CD8-positive, alpha-beta memory T cell (primary cell): ENCODE measurements at places on chromosomes 2 and 18.
A peak's percentile ranks its signal among the peaks of the same experiment; 100 is the strongest.

GRCh38 chr2:228535396-228535795 lies 353.9 kb upstream of the SPHKAP start:
- no peak for DNase-seq
- H3K4me3 ChIP-seq, result no peak overlapping the region
- H3K4me1 ChIP-seq, result no peaks in the 10 kb centered on the region
- H3K27ac ChIP-seq, result no peak overlapping the region

DNA sequence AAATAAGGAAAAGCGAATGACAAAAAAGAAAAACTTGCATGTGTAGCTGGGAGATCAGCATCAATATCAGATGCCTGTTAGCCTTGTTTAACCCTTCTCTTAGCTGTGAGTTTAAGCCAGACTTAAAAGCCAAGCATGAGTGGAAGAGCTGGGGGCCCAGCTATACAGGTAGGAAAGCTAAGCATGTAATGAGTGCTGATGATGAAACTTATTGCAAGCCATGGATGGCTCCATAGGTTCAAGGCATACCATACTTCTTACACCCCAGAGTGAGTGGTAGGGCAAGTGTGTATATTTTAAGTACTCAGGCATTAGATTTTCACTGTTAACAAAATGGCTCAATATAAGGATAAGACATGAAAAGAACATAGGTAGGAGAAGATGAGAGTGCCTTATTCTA lies 28.0 kb downstream of the RBBP8 start:
- H3K4me3 ChIP-seq, result no peak overlapping the region
- H3K27ac ChIP-seq, result no peak overlapping the region
- no peaks in the 10 kb centered on the region for H3K36me3 ChIP-seq
- no peaks in the 10 kb centered on the region for H3K4me1 ChIP-seq
- no peak for DNase-seq

DNA sequence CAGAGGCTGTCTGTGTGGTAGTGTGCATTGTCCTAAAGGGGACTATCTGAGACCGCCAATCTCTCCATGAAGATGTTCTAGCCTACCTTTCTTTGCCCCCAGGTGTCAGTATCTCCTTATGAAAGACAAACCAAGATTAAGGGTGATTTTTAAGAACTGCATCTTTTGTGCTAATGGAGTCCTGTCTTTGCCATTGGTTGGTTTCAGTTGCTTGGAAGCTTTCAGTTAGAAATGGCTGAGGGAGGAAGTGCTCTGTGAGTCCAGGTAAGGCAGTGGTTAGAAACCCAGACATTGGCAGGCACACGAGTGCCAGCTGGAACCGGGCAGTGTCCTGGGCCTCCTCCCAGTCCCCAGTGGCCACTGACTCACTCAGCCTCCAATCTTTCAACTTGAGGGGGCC lies 111.3 kb downstream of the DOCK10 start:
- no peak overlapping the region for H3K27ac ChIP-seq
- DNase-seq, result no peak
- H3K4me3 ChIP-seq, result peak overlapping the region; percentile 33
- H3K27me3 ChIP-seq, result no peaks in the 10 kb centered on the region

GRCh38 chr2:216413882-216414281 lies 1.6 kb downstream of the SMARCAL1 start:
- peaks cover 8% of the 10 kb centered on the region for H3K4me1 ChIP-seq
- H3K27me3 ChIP-seq, result no peaks in the 10 kb centered on the region
- H3K27ac ChIP-seq, result no peak overlapping the region
- DNase-seq, result no peak
- H3K4me3 ChIP-seq, result no peak overlapping the region

GRCh38 chr2:183250472-183250871 lies 126.2 kb downstream of the NUP35 start:
- H3K27me3 ChIP-seq, result no peaks in the 10 kb centered on the region
- no peak overlapping the region for H3K4me3 ChIP-seq
- no peaks in the 10 kb centered on the region for H3K4me1 ChIP-seq
- no peaks in the 10 kb centered on the region for H3K36me3 ChIP-seq
- no peak overlapping the region for H3K27ac ChIP-seq

DNA sequence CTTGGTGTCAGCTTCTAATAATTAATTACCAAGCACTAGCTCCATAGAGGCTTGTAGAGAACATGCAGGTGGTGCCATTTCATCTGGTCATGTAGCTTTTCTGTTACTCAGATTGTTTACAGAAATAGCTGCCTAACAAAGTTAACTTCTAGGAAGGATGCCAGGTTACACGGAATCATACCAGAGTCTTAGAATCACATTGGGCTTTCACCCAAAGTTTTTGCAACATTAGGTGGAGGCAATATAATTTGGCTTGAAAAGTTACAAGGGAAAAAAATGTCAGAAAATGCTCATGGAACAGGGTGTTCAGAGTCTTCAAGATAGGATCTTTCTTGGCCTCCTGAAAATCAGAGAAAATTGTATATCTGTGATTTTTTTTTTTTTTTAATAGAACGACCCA lies 135.6 kb downstream of the ARHGAP15 start:
- H3K27me3 ChIP-seq, result no peaks in the 10 kb centered on the region
- peaks cover 50% of the 10 kb centered on the region for H3K4me1 ChIP-seq
- H3K36me3 ChIP-seq, result no peaks in the 10 kb centered on the region
- DNase-seq, result no peak
- H3K27ac ChIP-seq, result no peak overlapping the region

DNA sequence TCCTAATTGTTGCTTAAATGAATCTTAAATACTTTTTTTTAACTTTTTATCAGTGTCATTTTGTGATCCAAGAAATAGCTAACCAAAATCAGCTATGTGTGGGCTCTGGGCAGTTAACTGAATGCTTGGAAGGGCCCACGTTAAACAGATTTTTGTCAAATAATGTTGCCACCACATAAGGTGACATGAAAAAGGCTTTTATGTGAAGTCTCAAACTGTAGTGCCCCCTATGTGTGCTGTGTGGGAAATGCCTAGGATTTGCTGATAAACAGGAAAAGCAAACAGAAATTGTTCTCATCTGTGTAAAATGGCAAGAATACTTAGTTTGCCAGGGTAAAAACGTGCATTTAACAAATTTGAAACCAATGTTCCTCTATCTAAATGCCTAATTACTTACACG lies 242.2 kb downstream of the ZNF516 start:
- H3K27ac ChIP-seq, result no peak overlapping the region
- no peaks in the 10 kb centered on the region for H3K27me3 ChIP-seq
- no peaks in the 10 kb centered on the region for H3K4me1 ChIP-seq
- no peak for DNase-seq
- H3K36me3 ChIP-seq, result no peaks in the 10 kb centered on the region

DNA sequence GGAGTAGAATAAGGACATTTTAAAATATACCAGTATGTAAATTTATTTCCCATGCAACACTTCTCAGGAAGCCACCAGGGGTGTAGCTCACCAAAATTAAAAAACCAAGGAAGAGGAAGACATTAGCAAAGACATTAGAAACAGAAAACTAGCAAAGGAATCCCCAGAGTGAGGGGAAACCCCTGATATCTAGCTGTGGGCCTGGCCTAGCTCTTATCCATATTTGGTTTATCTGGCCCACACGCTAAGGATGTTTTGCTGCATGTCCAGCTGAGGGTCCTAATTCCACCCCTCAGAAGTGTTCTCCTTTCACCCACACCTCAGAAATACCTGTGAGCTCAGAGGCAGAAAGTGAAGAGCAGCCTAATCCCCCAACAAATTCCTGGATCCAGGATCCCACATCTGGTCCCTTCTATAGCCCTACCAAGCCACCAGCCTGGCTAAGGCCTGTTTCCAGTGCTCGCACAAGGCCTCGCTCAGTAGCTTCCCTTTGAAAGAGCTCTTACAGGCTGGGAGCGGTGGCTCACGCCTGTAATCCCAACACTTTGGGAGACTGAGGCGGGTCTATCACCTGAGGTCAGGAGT lies 17.4 kb downstream of the OSBPL1A start:
- H3K27ac ChIP-seq, result no peak overlapping the region
- no peak overlapping the region for H3K4me3 ChIP-seq
- H3K4me1 ChIP-seq, result no peaks in the 10 kb centered on the region
- H3K27me3 ChIP-seq, result no peaks in the 10 kb centered on the region
- no peaks in the 10 kb centered on the region for H3K36me3 ChIP-seq
- DNase-seq, result no peak

DNA sequence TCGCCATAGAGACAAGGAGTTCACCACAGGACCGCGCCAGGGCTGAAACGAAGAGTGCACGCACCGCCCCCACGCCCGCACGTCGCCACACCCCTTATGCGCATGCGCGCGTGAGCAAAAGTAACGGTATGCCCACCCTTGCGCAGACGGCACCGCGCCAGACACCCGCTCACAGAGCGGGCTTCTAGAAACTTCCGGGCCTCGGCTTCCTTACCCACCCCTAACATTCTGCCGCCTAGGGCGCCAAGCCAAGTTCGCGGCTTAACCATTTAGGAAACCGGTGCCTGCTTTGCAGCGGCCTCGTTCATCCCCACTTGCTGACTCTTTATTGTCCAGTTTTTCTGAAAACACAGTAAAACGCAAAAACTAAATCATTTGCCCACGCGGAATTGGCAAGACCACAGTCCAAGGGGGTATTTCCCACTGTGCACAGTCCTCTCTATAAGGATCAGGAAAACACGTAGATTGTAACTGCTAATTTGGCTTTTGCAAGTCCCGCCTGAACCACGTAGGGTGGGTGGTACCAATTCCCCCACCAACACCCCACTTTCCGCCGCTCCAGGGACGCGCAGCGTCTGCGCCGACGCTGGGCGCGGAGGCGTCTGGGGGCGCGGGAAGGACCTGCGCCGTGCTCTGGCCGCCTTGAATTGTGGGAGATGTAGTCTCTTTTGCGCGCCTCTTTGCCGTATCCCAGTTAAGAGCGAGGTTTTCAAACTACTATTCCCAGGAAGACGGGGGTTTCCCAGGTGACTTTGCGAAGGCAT lies at the start of the genes FBXO15 and TIMM21:
FBXO15 (minus strand) TSS at position 56 of the 764 bp plus-strand sequence; CDS start at position 7, 49 bp downstream.
TIMM21 (plus strand) TSS at position 745 of the 764 bp plus-strand sequence. CDS start 286 bp downstream, outside the sequence.
- peaks cover 26% of the 10 kb centered on the region for H3K4me1 ChIP-seq
- peak within 1 kb of the TSS; percentile 99 for H3K27ac ChIP-seq
- peaks cover 4% of the 10 kb centered on the region for H3K36me3 ChIP-seq
- peak within 1 kb of the TSS; percentile 98 for H3K4me3 ChIP-seq
- H3K27me3 ChIP-seq, result no peaks in the 10 kb centered on the region

GRCh38 chr2:2663401-2664036 lies 332.4 kb upstream of the MYT1L start:
- H3K4me3 ChIP-seq, result no peak overlapping the region
- no peak overlapping the region for H3K27ac ChIP-seq
- H3K4me1 ChIP-seq, result no peaks in the 10 kb centered on the region
- no peak for DNase-seq

DNA sequence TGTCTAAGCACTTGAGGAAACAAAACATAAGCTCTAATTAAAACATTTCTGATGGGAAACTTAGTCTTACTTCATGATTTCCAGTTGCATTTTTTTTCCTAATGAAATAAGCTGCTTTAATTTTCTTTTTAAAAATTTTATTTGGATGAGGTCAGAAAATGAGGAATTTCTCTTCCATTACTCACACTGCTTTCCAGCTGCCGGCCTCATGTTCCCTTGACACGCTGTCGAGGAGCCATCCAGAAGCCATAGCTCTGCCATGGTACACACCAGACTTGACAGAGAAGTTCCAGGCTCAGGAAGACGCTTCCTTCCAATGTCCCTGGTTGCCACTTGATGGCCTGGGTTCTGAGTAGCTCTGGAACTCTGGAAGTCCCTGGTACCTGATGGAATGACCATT lies 12.1 kb upstream of the MAPRE2 start:
- DNase-seq, result no peak
- no peaks in the 10 kb centered on the region for H3K27me3 ChIP-seq
- H3K27ac ChIP-seq, result no peak overlapping the region
- H3K36me3 ChIP-seq, result no peaks in the 10 kb centered on the region

- no peak overlapping the region for H3K27ac ChIP-seq
- no peaks in the 10 kb centered on the region for H3K27me3 ChIP-seq
- H3K36me3 ChIP-seq, result no peaks in the 10 kb centered on the region
- no peaks in the 10 kb centered on the region for H3K4me1 ChIP-seq
These were observed 236.5 kb downstream of the AKAIN1 start for GRCh38 chr18:4960578-4960977.

- H3K4me3 ChIP-seq, result no peak overlapping the region
- peak; percentile 47 for DNase-seq
- peaks cover 4% of the 10 kb centered on the region for H3K27me3 ChIP-seq
- H3K27ac ChIP-seq, result no peak overlapping the region
These were observed 92.6 kb downstream of the CMPK2 start for GRCh38 chr2:6773007-6773693.

DNA sequence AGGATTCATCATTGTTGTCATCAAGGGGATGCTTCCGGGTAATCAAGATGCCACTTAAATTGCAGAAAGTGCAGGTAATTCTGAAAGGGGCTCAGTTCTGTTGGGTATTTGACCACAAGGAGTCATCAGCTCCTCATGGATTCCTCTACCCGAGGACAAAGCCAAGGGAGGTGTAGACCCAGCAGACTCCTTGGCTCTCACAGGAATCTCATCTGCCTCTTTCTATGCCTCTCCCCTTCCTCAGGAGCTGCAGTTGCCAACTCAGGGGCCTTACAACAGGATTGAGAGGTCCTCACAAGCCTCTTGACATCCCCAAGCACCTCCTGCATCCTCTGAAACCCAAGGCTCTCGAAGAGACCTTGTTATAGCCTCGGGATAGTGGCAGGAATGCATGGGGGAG lies 44.0 kb downstream of the ITGB6 start:
- H3K4me1 ChIP-seq, result no peaks in the 10 kb centered on the region
- H3K4me3 ChIP-seq, result no peak overlapping the region
- H3K36me3 ChIP-seq, result no peaks in the 10 kb centered on the region
- H3K27me3 ChIP-seq, result no peaks in the 10 kb centered on the region
- DNase-seq, result no peak

DNA sequence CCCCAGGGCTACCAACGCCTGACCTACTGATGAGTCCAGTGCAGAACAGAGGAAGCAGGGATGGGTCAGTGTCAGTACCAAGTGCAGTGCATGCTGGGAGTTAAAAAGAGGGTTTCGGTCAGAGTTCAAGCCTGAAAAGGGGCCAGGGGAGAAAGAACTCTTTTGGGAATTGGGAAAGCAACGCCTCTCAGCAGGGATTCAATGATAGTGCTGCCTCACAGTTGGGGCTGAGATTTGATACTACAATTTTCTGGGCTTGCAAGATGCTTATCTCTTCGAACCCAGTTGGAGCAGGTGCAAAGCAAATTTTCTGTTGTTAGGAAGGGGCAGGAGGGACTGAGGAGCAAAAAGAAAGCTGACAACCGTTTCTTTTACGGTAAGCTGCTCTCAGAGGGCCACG lies 82.6 kb downstream of the CERKL start:
- no peak for DNase-seq
- no peak overlapping the region for H3K4me3 ChIP-seq
- peaks cover 6% of the 10 kb centered on the region for H3K27me3 ChIP-seq
- no peak overlapping the region for H3K27ac ChIP-seq
- no peaks in the 10 kb centered on the region for H3K36me3 ChIP-seq

DNA sequence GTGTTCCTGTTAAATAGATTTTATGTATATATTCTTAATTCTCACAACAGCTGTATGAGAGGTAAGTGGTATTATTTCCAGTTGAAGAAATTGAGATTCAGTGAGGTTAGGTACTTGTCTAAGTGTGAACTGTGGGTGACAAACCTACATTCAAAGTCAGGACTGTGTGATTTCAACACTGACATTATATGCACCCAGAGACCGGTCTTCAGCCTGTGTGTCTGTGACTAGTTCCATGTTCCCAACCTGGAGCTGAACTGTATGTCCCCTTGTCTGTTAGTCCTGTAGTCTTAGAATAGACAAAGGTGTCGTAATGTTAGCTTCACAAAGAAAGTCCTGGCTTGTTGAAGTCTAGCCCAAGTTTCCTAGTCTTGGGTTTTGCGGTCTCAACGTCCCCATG lies 17.4 kb downstream of the PLEKHB2 start:
- H3K36me3 ChIP-seq, result peaks cover 29% of the 10 kb centered on the region
- no peaks in the 10 kb centered on the region for H3K4me1 ChIP-seq
- H3K27me3 ChIP-seq, result no peaks in the 10 kb centered on the region
- H3K4me3 ChIP-seq, result no peak overlapping the region
- no peak for DNase-seq
